H9 (cell line): ENCODE measurements at places on chromosomes 1 and 21. TPM values are rescaled to one million over a fixed set of nuclear protein-coding genes. Genes with fewer than 3 reads are reported as not detected.

Gene ODR4
- total RNA-seq, result 15.9 and 17.1 TPM in 2 replicates

Gene TFF3
- 1.5 TPM in 2 replicates for total RNA-seq

GRCh38 chr1:225468270-225469020 is 40.6 kb upstream of the LBR start:
- no peak overlapping the region for H3K27ac ChIP-seq
- H3K27me3 ChIP-seq, result no peaks in the 10 kb centered on the region
- peaks cover 7% of the 10 kb centered on the region; the same call in 1 of the 2 replicates for H3K4me1 ChIP-seq
- DNase-seq, result peak; percentile 16
- no peak overlapping the region for H3K4me3 ChIP-seq

GRCh38 chr1:195941795-195942194 is 666.4 kb downstream of the KCNT2 start:
- H3K27ac ChIP-seq, result no peak overlapping the region
- no peaks in the 10 kb centered on the region; the same call in 1 of the 2 replicates for H3K4me1 ChIP-seq
- no peak overlapping the region for H3K4me3 ChIP-seq
- H3K27me3 ChIP-seq, result no peaks in the 10 kb centered on the region

GRCh38 chr21:45410151-45410864 is 5.3 kb downstream of the COL18A1 start:
- peaks cover 11% of the 10 kb centered on the region; the same call in 1 of the 2 replicates for H3K4me1 ChIP-seq
- H3K36me3 ChIP-seq, result no peaks in the 10 kb centered on the region; the same call in none of the 3 replicates
- H3K27ac ChIP-seq, result no peak overlapping the region
- peak overlapping the region; percentile 46; the same call in 1 of the 3 replicates for H3K4me3 ChIP-seq
- DNase-seq, result no peak
- no peaks in the 10 kb centered on the region for H3K27me3 ChIP-seq

DNA sequence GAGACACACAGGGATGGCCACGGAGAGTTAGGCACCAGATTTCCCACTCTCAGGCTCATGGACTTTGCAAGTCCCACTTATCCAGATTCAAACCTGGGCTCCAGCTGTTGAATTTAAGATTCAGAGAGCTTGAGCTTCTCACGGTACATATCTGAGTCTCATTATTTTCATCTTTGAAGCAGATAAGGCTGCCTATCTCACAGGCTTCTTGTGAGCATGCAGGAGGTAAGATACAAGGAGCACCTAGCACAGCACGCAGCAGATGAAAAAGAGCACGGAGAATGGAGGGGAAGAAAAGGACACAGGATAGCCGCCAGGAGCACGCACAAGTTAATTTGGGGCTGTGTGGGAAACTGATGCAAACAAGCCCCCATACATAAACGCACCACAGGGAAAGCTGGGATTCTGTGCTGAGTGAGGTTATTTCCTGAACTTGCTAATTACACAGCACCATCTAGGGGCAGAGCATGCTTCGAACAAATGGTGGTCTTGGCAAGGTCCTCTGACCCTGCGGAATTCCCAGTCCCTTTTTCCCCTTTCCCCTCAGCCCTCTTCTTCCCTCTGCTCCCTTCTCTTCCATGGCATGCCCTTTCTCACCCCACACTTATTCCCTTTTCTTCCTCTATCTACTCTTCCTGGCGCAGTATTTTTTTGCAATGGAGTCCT is 134.7 kb upstream of the VANGL1 start:
- peak; percentile 58 for DNase-seq
- H3K4me3 ChIP-seq, result no peak overlapping the region
- H3K27me3 ChIP-seq, result no peaks in the 10 kb centered on the region

DNA sequence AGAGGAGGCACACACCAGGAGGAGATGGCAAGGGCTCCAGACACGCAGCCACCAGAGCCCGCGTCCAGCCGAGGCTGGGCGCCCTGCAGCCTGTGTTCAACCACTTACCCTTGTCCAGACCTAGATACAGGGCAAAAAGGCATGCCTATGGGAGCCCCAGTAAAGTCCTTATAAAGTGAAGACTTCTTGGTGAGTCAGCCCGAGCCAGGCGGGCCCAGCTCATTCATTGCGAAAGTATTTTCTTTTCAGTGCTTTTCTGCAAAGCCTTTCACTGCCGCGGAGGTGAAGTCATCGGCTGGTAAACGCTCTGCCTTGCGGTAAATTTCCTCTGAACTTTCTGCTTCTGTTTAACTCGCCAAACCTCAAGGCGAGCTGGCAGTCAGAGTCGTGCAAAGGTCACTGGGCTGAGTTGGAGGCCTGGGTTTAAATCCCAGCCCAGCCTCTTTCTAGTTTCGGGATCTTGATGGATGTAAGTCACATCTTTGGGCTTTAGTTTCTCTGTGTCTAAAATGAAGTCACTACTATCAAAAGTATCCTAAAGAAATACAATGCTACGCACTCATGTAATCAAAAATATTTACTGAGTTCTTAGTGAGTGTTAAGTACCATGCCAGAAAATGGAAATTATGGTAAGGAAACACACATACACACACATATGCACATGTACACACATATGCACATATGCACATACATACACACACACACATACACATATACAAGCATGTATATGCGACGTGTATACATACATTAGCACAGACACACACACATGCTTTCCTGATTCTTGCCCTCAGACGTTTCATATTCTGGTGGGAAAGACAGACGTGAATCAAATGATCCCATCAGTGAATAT is 54.7 kb upstream of the IFFO2 start:
- H3K27me3 ChIP-seq, result no peaks in the 10 kb centered on the region
- H3K27ac ChIP-seq, result no peak overlapping the region
- no peak overlapping the region for H3K4me3 ChIP-seq
- peak; percentile 68 for DNase-seq
- peaks cover 4% of the 10 kb centered on the region; the same call in 1 of the 2 replicates for H3K4me1 ChIP-seq

DNA sequence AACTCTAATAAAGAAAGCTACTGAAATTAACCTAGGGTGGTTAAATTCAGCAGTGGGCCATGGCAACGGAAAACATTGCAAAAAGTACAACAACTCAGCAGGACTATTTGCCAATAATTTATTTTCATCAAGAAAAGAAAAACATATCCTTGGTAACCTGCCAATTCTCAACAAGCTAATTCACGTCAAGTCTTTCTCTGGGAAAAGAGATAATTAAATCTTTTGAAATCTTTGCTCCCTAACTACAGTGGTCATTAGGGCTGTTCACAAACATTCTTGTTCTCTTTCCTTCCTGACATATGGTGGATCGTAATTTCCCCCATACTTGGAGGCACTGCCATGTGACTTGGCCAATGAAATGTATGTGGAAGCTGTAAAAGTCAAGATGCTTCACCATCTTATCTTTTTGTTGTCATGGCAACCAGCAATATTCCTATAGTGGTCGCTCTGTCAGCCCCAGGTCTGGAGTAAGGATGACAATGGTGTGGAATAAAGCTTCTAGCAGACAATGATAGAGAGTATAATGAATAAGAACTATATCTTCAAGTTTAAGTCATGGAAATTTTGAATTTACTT is 29.6 kb upstream of the ZNF326 start:
- H3K4me3 ChIP-seq, result no peak overlapping the region
- H3K4me1 ChIP-seq, result no peaks in the 10 kb centered on the region
- H3K27me3 ChIP-seq, result no peaks in the 10 kb centered on the region
- no peaks in the 10 kb centered on the region for H3K36me3 ChIP-seq
- H3K27ac ChIP-seq, result no peak overlapping the region
